ENCODE measurements at places on chromosomes 12 and 14.

DNA sequence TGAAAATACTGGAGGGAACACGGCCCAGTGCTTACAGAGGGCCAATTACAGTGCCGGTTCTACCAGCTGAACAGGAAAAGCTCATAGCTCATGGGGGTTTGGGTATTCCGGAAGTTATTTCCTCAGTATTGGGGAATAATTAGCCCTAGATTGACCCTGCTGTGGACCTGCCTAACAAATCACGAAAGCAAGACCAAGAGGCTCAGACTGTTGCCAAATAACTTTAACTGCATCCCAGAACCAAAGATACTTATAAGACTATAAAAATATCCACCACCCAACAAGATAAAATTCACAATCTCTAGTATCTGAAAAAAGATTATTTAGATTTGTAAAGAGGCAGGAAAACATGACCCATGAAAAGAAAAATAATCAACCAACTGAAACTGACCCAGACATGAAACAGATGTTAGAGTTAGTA is 8.0 kb upstream of the OR5AU1 start:
- no peak for DNase-seq

GRCh38 chr14:69152902-69153151 is at the start of gene DCAF5:
Gene DCAF5, minus strand, starts transcription at chr14:69153119. Its CDS starts 141 bp downstream, at chr14:69152978.
- DNase-seq, result peak; percentile 96

DNA sequence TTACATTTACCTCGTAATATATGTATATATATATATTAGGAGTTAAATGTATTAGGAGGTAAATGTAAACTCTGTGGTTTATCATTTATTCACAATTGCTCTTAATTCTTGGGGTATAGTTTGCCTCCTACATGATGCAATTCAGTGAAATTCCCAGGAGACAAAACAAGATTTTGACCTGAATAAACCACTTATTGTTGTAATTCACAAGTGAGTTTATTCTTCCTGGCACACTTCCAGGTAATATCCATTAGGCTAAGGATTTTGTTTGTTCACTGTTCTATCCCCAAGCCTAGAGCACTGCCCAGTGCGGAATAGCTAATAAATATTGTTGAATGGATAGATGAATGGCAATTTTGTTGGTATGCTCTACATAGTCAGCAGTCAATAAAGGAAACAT is 3.0 kb downstream of the SMIM10L1 start:
- no peak for DNase-seq

GRCh38 chr12:54571193-54572188 is 17.0 kb downstream of the PPP1R1A start:
- no peak for DNase-seq

- DNase-seq, result no peak
Measured at GRCh38 chr14:89723930-89724627, 230.5 kb downstream of the EFCAB11 start.

- DNase-seq, result no peak
Measured at GRCh38 chr12:123744836-123745235, 17.3 kb upstream of the DNAH10 start.

GRCh38 chr12:128381541-128381940 is 114.6 kb downstream of the TMEM132C start:
- DNase-seq, result no peak

GRCh38 chr14:105919458-105920150 is 393.2 kb downstream of the TMEM121 start:
- no peak for DNase-seq

GRCh38 chr14:61587081-61587713 is 108.1 kb upstream of the HIF1A start:
- DNase-seq, result no peak

- DNase-seq, result no peak
Measured at GRCh38 chr14:100076606-100077005, 11.4 kb downstream of the EVL start.

- no peak for DNase-seq
Measured at GRCh38 chr12:24020397-24021163, 71.1 kb upstream of the SOX5 start.

DNA sequence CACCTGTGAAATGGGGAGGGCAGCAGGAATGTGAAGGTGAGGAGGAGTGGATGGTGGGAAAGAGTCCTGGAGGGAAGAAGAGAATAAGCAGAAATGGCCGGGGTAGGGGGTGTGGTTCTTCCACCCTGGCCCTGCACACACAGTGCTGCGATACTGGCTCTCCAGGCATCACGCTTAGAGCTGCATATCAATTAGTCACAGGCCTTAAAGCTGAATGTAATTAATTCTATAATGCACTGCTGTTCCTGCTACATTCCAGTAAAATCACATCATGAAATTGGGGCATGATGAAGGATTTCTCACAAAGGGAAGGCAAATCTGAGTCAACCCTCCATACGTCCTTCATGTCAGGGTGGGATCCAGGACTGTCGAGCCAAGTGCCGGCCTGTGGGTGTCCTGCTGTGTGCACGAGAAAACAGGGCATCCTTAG is 566.1 kb downstream of the BCL11B start:
- no peak for DNase-seq

DNA sequence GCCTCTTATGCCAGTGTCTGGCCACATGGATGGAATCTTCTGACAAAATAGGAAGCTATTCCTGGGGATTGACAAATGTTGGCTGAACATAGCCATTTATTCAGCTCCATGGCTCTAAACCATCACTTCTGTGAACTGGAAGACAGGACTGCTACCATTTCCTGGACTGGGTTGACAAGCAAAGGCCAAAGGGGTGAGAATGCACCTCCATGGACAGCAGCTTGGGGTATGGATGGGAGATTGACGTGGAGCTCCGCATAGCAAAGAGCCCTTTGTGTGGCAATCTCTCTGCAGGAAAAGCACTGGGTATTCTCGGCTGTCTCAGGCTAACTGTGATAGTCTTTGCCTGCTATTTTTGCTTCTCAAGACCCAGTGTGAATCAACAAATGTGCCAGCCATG is 223.0 kb upstream of the EGLN3 start:
- no peak for DNase-seq

- no peak for DNase-seq
Measured at GRCh38 chr12:70110085-70110484, 133.1 kb upstream of the CNOT2 start.

DNA sequence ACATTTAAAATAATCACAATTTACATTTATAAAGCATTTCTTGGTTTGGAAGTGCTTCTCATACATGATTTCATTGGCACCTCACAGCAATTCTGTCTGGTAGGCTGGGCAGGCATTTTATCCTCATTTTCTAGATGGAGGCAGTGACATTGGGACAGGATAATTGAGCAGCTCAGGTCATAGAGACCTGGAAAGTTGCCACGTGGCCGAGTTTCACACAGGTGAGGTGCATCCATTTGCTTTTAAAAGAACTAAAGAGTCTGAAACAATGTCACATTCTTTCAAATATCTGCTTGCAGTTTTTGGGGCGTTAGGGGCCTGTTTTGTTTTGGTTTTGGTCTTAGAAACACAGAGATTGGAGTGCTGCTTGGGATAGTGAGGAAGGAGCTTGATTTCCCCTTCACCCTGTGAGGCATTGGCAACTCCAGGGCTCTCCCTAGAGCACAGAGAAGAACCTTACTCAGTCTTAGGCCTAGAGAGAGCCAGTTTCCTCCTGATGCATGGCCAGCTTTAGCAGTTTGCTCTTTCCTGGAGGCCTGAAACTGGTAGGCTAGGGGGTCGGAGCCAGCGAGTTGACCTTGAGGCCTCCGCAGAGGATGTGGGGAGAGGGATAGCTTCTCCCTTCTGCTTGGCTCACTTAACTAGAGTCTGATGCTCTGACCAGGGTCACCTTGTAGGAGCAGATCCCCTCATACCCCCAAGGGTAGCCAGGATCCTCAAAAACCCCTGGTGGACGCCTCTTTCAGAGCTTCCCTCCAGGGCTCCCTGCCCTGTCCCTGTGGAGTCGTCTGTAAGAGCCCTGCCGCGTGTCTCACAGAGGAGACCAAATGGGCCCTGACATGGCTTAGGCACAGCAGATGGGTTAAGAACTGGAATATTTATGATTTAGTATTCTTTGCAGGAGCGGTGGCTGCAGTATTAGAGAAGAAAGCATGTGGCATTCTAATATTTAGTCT is 34.9 kb upstream of the JDP2 start:
- DNase-seq, result no peak

GRCh38 chr12:87140262-87140661 is 884.1 kb upstream of the MGAT4C start:
- no peak for DNase-seq

GRCh38 chr12:51943346-51943745 is 8.2 kb upstream of the ACVR1B start:
- no peak for DNase-seq

DNA sequence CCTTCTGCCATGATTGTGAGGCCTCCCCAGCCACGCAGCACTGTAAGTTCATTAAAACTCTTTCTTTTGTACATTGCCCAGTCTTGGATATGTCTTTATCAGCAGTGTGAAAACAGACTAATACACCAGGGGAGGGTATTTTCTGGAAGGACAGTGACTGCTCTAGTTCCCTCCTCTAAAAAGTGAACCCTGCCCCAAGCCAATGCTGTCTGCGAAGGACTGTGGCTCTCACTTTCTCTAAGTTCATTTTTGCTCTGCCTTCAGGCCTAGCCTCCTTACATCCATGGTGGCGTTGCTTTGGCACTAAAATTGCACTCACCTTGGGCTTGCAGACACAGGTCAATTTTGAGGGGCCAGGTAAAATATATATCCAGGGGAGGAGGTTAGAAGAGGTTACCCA is 323.0 kb downstream of the VRK1 start:
- DNase-seq, result no peak

- no peak for DNase-seq
Measured at GRCh38 chr14:67569011-67569650, 30.9 kb downstream of the PIGH start.

- DNase-seq, result no peak
Measured at GRCh38 chr12:7039403-7039802, 21.1 kb upstream of the C1S start.

DNA sequence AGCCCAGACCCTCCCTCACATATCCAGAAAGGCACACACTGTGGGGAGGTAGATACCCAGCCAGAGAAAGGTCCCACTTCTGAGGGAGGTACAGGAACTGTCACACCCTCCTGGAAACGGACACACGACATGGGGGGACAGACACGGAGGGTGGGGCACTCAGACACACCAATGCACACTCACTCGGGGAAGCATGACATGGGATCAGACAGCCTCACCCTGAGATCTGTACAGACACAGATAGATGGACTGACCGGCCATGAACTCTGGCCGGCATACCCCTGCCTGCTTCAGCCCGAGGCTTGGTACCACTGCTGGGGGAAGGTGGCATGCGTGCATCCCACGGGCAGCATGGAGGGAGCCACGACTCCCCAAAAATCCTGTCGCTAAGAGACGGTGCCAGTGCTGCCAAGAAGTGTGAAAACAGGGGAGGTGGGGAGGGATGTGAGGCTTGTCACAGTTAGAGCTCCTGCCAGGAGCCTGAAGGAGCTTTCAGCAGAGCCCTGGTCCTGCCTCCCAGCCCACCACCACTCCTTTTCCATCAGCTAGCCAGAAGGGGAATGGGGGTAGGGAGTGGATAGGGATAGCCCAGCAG is 571 bp downstream of the CPNE6 start:
- DNase-seq, result no peak

GRCh38 chr12:108930155-108930554 is 50.3 kb downstream of the DAO start:
- no peak for DNase-seq

DNA sequence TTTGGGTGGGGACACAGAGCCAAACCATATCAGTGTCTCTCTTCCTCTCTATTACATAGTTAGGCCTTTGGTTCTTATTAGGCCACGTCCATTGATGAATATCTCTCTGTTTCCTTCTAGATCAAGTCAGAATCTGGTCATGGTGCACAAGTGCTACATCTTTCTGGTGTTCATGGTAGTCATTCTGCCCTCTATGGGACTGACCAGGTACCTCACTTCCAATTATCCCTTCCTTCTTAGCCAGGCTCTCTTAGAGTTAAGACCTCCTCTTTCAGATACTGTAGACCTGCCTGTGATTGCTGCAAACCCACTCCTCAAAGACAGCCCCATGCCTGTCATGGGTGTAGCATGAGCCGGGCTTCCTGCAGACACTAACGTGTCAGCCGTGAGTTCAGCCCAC is 25.2 kb downstream of the NGB start:
- no peak for DNase-seq

- DNase-seq, result no peak
Measured at GRCh38 chr14:104082807-104083206, 2.7 kb upstream of the ASPG start.

GRCh38 chr12:123382684-123383083 is 1.2 kb upstream of the KMT5A start:
- no peak for DNase-seq

Data from NCI-H2107 (cell line).